ENCODE measurements at places on chromosomes 16 and 17. TPM values are rescaled to one million over a fixed set of nuclear protein-coding genes. Genes with fewer than 3 reads are reported as not detected.

GUCY2D gene
- not detected for total RNA-seq

DPEP3 gene
- not detected for total RNA-seq

SGCA gene
- 0.59 TPM for total RNA-seq

PRDM7 gene
- not detected for total RNA-seq

RPL27 gene
- 1,552 TPM for total RNA-seq

MLKL gene
- total RNA-seq, result 18.3 TPM

DNA sequence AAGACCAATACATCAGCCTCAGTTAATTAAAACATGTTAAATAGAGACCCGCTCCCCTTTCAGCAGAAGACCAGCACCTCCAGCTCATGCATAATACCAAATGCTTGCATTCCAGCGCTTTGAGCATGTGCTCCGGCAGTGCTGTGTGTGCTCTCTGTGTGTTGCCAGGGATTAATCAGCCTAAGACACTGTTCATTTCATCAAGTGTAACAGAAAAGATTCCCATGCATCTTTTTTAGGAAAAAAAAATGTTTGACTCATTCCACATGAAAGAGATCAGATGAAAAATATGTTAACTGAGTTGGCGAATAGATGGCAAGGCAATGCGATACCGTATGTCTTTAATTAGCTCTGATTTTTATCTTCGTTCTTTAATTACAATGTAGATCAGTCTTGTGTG is 187.6 kb downstream of the RPTOR start:
- DNase-seq, result no peak

GRCh38 chr16:71769222-71769621 is 39.4 kb downstream of the AP1G1 start:
- DNase-seq, result no peak

- no peak for DNase-seq
Observed at GRCh38 chr17:49525831-49526741, 31.0 kb downstream of the NGFR start.

GRCh38 chr16:78390092-78390491 is 290.6 kb downstream of the WWOX start:
- DNase-seq, result no peak
